ENCODE measurements at places on chromosomes 6 and 20.
A peak's percentile ranks its signal among the peaks of the same experiment; 100 is the strongest.

GRCh38 chr6:138986578-138986977 is 1.5 kb downstream of the REPS1 start:
- DNase-seq: peak; percentile 36

- DNase-seq: no peak
These were observed 224.7 kb upstream of the PLCB4 start for GRCh38 chr20:8844179-8844578.

DNA sequence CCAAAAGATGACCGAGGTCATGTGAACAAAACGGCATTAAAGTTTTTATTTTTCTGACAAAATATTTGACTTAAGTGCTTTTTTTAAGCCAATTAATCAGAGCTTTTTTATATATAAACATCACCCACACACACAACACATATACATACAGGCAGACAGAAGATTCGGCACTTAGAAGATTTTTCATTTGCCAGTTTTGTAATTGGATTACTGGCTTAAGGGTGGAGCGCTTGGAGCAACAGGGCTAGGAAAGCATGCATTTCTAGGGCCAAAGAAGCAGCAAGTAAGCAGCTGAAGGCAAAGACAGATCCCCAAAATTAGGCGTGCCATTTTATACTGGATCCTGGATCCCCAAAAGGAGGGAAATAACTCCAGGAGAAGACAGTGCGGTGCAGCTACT is 30.3 kb downstream of the SAMD5 start:
- no peak for DNase-seq

GRCh38 chr20:21387528-21387927 is 9.8 kb downstream of the NKX2-4 start:
- DNase-seq: no peak

GRCh38 chr20:20799716-20800312 is 87.4 kb upstream of the RALGAPA2 start:
- no peak for DNase-seq

DNA sequence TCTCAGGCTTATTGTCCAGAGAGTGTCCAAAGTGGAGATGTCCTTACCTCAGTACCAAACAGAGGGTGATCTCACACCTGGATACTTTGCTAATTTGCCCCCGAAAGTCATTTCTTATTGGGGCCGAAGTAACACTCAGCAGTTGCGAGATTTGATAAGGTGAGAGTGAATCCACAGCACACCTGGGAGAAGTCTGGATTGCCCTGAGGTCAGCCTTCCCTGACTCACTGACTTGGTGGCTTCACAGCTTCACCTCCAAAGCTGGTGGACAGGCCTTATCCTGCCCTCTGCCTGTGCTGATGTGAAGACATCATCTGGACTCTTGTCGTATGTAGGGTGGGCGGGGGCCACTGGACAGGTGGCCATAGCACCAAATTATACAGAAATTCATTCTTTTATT is 101.9 kb upstream of the ARMC2 start:
- no peak for DNase-seq
